Tongue (tissue), 3 donors: ENCODE measurements at places on chromosomes 1 and 21.

DNA sequence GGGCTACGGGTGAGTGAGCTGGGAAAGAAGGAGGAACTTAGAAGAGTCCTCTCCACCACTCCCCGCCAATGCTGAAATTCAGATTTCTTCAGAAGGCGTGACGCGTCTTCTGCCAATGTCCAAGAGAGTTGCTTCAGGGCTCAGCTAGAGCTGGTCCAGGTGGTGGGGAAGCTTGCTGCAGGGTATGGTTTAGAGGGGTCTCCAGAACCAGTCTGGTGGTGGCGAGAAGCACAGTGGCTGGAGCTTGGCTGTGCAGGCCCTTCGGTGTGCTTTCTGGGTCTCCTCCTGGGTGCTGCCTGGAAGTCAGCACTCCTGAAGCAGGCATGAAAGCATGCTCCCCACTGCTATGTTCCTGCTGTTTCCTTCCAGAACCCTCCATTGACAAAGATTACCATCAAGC, 387.2 kb downstream of the PTPRU start:
- no peak for DNase-seq

GRCh38 chr21:18495523-18495922, 91.9 kb upstream of the TMPRSS15 start:
- DNase-seq: no peak

- no peak for DNase-seq
Observed at GRCh38 chr1:38265293-38266196, 219.0 kb upstream of the POU3F1 start.

DNA sequence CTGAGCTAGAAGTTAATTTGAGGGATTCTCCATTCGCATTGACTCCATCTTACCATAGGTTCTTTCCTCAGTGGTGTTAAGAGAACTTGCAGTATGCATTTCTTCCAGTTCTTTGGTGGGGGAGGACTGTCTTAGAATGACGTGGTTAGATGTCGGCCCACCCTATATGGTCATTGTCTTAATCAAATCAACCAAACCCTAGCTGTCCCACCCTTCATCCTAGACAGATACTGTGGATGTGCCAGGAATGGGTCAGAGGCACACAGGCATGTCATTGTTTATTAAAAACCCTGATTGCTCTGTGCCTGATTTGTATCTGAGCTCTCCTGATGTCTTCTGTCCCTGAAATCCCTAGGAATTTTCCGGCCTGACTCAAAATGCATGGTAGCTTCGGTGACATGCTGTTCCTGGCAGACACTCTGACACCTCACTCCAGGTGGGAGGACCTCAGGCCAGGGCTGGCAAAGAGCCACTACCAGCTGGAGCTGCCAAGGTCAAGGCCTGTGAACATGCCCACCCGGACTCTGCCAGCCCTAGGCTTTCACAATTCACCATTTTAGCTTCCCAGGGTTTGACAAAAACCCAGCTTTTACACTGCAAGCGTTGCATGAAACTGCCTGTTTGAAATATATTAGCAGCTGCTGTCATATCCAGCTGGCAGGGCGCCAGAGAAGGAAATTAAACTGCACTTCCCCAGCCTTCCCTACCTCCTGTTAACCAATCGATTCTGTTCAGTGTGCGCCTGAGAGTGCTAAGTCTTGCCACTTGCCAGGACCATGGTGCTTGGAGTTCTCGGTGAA, 134.0 kb downstream of the FAM78B start:
- DNase-seq: peak; percentile 92

- no peak for DNase-seq
Observed at GRCh38 chr1:56189946-56190805, 389.2 kb downstream of the PLPP3 start.

DNA sequence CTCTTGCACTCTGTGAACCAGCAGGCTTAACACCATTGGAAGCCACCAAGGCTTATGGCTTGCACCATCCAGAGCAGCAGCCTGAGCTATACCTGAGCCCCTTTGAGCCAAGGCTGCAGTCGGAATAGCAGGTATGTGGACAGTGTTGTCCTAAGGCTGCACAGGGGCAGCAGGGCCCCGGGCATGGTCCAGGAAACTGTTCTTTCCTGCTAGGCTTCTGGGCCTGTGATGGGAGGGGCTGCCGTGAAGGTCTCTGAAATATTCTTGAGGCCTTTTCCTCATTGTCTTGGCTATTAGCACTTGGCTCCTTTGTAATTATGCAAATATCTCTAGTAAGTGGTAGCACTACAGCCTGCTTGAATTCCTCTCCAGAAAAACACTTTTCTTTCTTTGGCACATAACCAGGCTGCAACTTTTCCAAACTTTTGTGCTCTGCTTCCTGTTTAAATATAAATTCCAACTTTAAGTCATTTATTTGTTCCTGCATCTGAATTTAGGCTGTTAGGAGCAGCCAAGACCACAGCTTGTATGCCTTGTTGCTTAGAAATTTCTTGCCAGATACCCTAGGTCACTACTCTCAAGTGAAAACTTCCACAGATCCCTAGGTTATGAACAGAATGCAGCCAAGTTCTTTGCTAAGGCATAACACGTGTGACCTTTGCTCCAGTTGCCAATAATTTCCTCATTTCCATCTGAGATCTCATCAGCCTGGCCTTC, 5.2 kb downstream of the KRTAP20-4 start:
- no peak for DNase-seq

GRCh38 chr1:178613271-178613945, 100.5 kb downstream of the TEX35 start:
- no peak for DNase-seq

DNA sequence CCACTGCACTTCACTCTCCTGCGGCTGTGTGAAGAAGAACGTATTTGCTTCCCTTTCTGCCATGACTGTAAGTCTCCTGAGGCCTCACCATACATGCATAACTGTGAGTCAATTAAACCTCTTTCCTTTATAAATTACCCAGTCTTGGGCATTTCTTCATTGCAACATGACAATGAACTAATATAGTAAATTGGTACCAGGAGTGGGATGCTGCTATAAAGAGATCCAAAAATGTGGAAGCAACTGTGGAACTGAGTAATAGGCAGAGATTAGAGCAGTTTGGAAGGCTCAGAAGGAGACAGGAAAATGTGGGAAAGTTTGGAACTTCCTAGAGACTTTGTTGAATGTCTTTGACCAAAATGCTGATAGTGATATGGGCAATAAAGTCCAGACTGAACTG, 1907.9 kb downstream of the MRPL39 start:
- DNase-seq: no peak

GRCh38 chr1:58922302-58923089, 138.6 kb upstream of the JUN start:
- peak; percentile 85 for DNase-seq

DNA sequence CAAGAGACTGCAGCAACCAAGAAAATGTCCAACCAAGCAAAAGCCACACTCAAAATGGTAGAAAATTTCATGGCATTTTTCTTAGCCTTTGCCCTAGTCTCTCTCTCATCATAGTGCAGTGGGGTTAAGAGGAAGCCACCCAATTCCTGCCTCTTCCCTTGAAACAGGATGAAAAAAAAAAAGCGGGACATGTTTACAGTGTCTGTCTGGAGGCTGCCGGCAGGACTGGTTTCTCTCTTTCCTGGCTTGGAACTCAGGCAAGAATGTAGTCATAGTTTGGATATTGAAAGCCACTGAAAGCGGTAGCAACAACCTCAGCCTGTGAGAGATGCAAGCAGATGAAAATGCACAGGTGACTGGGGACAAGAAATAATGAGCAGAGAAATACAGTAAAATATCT, 13.3 kb upstream of the TNFSF18 start:
- DNase-seq: no peak

- no peak for DNase-seq
Observed at GRCh38 chr21:32951041-32951440, 74.7 kb upstream of the OLIG2 start.
